ENCODE measurements at places on chromosomes 16 and 17. TPM values are rescaled to one million over a fixed set of nuclear protein-coding genes. Genes with fewer than 3 reads are reported as not detected.

GRCh38 chr16:2883458-2883908 is 468 bp downstream of the FLYWCH2 start:
- peak; percentile 92 for DNase-seq

GRCh38 chr17:17119533-17119932 is 77.3 kb downstream of the MPRIP start:
- DNase-seq = peak; percentile 8

DNA sequence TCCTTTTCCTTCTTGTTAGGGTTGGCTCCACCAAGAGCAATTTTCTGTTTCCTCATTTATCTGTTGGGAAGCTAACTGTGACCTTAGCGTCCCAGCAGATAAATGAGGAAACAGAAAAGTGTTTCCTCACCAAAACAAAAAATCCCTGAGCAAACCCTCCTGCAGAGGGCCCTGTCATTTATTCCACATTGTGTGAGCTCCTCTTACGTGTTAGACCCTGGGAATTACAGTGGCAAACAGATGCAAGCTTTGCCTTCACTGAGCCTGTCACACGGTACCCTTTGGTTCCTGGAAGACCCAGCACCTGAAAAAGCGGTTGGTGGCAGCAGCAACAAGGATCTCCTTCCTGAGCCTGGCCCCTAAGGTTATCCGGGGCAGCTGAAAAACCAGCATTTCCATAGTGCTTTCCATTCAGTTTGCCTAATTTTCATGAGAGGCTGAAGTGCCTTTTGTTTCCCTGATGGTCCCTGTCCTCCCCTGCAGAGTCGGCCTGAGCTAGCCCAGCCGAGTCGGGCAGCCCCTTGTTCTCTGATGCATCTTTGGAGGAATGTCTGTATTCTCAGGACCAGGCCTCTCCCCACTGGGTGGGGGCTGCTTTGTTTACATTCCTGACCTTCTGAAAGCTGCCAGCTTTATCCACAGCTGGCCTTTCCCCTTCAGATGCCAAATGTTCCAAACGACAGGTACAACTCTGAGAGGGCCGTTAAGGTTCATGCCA is 34.7 kb downstream of the YPEL2 start:
- DNase-seq = no peak

DNA sequence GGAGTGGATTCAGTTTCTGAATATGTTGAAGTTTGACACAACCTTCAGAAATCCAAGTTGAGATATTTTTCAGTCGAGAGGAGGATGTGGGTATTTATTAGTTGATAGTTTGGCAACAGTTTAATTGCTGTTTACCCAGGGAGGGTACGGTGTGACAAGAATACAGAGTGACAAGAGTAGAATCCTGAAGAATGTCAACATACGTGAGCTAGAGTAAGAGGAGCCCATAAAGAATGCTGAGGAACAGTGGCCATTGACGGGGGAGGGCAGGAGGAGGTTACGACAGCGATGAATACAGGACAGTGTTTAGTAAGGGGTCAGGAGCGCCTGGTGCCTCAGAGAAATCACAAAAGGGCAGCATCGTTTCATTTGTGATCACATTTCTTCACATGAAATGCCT is 76.5 kb downstream of the AATF start:
- no peak for DNase-seq

GRCh38 chr16:23186171-23186570 is 3.6 kb downstream of the SCNN1G start:
- DNase-seq = no peak

DNA sequence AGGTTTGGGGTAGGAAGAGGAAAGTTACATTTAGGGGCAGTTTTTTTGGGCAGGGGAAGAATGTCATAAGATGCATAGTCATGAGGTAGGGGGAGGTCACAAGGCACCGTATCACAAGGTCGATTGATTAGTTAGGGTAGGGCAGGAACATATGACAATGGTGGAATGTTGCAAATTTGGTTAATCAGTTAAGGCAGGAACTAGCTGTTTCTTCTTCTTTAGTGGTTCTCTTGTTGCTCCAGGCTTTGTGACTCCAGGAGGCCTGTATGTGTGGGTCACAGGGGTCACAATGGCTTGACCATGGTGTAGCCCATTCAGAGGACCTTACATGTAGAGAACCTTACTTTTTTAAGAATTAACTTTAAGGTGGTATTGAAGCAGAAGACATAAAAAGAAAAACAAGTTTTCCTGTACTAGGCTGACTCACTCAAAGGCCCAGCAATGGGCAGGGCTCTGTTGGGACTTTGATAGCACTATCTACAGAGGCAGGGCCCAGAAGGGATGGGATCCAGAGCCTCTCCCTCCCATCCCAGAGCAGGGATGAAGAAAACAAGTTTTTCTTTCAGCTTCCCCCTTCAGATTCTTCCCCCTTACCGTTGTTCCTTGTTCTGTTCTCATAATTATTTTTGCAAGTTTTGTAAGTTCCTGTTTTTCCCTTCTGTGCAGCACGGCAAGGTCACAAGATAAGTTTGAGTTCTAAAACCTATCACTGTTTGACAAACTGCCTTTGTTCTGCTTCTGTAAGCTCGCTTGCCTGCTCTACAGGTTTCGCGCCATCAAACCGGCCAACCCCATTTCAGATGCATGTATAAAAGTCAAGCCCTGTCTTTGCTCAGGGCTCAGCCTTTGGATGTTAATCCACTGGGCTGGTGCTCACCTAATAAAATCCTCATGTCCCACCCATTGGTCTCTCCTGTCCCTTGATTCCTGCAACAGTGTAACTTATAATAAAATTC is 45.8 kb upstream of the ATF7IP2 start:
- DNase-seq = no peak

GRCh38 chr17:16440901-16441629 is 25.7 kb downstream of the TRPV2 start:
- no peak for DNase-seq

- no peak for DNase-seq
Measured at GRCh38 chr17:33086041-33086440, 94.4 kb downstream of the SPACA3 start.

GRCh38 chr17:64326420-64327054 is 63.5 kb upstream of the TEX2 start:
- DNase-seq = no peak

GRCh38 chr17:45132572-45133463 is 503 bp upstream of the PLCD3 start:
- DNase-seq = no peak

DNA sequence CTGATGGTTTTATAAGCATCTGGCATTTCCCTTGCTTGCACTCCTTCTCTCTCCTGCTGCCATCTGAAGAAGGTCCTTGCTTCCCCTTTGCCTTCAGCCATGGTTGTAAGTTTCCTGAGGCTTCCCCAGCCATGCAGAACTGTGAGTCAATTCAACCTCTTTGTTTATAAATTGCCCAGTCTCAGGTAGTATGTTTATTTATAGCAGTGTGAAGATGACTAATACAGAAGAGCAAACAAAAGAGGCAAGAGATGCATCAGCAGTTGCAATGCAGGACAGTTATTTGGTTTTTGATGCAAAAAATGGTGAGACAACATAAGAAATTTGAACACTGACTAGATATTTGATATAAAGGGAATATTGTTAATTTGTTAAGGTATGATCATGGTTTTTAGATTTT is 16.8 kb downstream of the TMEM100 start:
- DNase-seq = no peak

Gene DPEP3
- total RNA-seq = not detected

Gene DHRS7C
- 0.62 TPM for total RNA-seq

Gene MIEF2
- 9.5 TPM for total RNA-seq

Gene PSMD11
- 85.9 TPM for total RNA-seq

Gene OR1F1
- not detected for total RNA-seq

Gene MMP25
- not detected for total RNA-seq

Gene MRPL58
- total RNA-seq = 18.9 TPM

Gene CDRT15
- total RNA-seq = not detected

All from chondrocyte (in vitro differentiated cells).